IPS-NIHi11 (cell line): ENCODE measurements at places on chromosomes 6 and 20.

- peak; percentile 44 for DNase-seq
These were observed 973 bp upstream of the BRD2 start for GRCh38 chr6:32967151-32968091.

- DNase-seq = no peak
These were observed 23.0 kb downstream of the GMDS start for GRCh38 chr6:2222275-2222842.

DNA sequence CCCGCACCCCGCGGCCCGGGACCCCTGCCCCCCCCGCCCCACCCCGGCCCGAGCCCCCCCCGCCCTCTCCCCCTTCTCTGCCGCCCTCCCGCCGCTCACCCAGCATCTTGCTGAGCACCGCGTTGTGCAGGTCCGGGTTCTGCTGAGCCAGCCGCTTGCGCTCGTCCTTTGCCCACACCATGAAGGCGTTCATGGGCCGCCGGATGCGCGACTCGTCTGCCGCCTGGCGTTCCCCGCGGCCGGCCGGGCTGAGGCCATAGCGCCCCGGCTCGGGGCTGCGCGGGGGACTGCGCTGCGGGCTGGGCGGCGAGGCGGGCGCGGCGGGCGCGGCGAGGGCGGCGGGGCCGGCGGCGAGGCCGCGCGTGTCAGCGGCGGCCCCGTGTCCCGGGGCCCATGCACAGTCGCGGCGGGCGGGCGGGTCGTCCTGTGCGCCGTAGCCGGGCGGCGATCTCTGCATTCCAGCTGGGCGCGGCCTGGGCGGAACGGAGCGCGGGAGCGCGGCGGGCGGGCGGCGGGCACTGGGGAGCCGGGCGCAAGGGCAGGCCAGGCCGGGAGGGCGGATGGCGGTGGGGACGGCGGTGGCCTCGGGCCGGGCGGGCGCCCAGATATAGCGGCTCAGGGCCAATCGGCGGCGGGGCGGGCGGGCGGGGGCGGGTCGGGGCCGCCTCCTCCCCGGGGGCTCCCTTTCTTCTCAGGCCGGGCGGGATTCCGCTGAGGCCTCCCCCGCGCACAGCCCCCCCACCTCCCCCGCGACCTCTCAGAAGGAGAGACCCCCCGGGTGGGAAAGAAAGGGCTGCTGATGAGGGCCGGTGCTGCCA lies at the start of gene SOX18:
Gene SOX18, minus strand, starts transcription at position 580 of the 818 bp plus-strand sequence. Its CDS starts 123 bp downstream, at position 457.
- peak; percentile 74 for DNase-seq

DNA sequence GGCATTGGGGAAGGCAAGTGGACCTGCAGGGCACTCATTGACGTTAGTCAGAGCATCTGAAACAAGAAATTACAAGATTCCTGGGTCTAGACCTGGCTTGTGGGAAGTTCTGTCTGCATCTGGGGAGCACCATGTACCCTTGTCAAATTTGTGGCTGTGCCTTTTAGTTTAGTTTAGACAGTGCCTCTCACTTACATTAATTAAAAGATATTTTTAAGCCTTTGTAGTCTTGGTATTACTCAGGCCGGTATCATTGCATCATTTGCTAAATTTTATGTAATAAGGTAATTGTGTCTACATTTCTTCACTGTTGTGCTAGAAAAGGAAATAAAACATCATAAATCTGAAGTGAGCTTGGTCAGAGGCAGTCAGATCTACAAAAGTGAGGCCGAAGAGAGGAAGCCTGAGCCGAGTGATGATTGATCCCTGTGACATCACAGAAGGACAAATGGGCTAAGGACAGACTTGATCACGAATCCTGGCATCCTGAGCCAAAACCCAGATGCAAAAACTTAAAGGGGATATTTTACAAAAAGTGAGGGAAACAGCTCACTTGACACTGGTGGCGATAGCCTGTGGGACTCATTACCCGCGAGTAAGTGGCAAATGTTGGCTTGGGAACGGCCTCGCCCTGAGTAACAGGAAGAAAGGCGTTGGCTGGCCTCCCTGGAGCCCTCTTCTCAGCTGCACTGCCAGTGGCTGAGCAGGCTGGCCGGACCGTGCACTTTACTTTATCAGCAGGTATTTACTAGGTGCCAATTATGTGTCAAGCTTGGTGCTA lies 106.5 kb downstream of the TCP11 start:
- DNase-seq = no peak

DNA sequence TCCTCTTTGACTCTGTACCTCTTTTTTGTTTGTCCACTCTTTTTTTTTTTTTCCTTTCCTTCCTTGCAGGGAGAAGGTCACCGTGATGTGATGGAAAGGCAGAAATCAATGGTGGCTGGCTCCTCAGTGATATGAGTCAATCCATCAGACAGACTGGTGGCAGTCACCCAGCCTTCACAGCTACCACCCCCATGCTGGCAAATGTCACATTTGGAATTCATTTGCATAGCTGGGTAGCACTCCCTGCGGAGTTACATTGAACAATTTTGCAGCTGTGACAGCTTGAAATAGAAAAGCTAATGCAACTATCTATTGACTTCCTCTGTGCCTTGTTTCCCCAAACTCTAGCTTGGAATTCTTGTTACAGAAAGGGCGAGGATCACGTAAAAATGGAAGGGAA lies 668.4 kb downstream of the C6orf118 start:
- DNase-seq = no peak

GRCh38 chr6:119078376-119079282 lies at the start of gene FAM184A:
FAM184A (minus strand) TSS chr6:119078664; CDS start chr6:119078299, 365 bp downstream.
- peak; percentile 84 for DNase-seq

DNA sequence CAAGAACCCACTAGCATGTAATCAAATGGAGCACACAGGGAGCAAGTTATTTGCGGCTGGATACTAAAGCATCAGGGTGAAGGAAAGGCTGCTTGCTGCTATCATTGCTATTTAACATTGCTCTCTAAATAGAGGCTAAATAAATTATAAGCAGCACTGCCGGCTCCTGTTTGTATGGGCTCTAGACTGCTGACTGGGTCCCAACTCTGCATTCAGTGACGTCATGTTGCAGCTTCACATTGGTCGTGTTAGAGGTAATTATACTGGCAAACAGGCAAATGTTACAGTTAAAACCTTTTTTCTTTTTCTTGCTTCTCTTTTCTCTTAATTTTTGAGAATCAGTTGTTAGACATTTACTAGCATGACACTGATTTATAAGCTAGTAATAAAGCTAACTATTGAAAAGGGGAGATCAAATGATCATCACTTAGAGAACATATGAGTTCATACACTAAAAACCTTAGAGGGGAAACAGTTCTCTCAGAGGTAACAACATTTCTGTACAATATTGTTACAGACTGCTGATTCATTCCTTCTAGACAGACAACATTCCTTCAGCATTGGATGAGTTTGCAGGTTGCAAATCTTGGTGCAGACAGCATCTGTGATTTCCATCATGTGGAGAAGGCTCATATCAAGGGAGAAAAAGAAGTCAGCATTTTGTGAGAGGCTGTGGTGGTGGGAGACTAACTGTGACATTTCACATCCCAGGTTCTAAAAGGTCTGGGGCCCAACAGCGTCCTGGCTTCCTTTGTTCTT lies 15.9 kb downstream of the RFPL4B start:
- no peak for DNase-seq

DNA sequence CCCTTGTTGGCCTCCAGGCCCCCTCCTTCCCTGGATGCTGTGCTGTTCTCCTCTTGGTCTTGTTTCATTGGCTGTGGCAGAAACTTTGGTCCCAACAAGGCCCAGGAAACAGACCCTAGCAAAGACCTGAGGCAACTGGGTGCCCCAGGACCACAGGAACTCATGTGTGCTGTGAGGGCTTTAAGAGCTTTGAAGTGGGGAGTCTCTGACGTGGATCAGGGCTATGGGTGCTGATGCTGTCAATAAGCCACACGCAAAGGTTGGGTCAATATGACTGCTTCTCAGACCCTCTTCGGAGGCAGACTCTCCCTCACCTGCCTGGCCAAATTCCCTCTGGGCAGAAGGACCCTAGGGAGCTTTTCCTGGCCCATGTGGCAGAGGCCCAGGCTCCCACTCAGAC lies 91.5 kb upstream of the MLN start:
- no peak for DNase-seq

- no peak for DNase-seq
These were observed 44.1 kb downstream of the CTNNBL1 start for GRCh38 chr20:37737826-37738420.

- DNase-seq = no peak
These were observed 38.6 kb downstream of the TAF4 start for GRCh38 chr20:62027116-62027515.
